ENCODE measurements at places on chromosomes 6 and 20.

GRCh38 chr6:47485083-47485482 is 7.5 kb downstream of the CD2AP start:
- no peak for DNase-seq

DNA sequence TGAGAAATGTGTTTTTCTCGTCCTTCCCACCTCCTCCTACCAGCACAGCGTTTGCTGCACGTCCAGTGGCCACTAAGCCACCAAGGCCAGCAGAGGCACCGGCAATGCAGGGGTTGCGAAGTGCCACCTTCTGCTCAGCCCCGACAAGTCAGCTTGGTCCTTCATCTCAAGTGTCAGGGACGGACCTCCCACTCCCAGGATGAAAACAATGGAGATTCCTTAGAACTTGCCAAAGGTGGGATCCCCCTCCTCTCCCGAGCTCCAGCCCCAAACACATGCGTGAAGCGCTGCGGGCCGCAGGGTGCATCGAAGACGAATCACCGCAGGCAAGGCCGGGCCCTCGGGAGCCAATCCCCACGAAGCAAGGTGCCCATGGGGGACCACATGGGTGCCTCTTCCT is 60.8 kb downstream of the WDR27 start:
- DNase-seq = no peak

- no peak for DNase-seq
Measured at GRCh38 chr6:94736236-94736635, 841.1 kb upstream of the MANEA start.

- no peak for DNase-seq
Measured at GRCh38 chr6:94623586-94623985, 953.7 kb upstream of the MANEA start.

DNA sequence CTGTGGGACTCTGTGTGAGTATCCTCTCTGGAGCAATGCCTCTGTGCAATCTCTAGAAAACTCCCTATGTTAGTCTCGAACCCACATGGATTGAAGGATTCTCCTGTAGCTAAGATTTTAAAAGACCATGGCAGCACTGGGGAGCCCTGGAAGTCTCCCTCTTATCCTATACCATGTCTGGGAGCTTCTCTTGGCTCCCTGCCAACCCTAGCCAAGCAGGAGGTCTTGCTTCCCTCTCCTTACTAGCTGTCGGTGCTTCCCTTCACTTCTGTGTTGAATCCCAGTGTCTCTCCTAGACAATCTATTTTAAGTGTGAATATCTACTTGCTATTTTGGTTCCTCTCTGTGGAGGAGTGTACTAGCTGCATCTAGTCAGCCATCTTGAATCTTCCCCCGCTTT is 118.8 kb upstream of the NRN1 start:
- no peak for DNase-seq

Measured in iris pigment epithelial cell (primary cell).